ENCODE measurements at places on chromosomes 7 and 10. TPM values are rescaled to one million over a fixed set of nuclear protein-coding genes. Genes with fewer than 3 reads are reported as not detected.

The CYTH3 gene
- total RNA-seq, result 18.0 TPM

The C7orf57 gene
- total RNA-seq, result not detected

The PKD1L1 gene
- total RNA-seq, result 2.9 TPM

The CHAT gene
- total RNA-seq, result not detected

The CALD1 gene
- total RNA-seq, result 258 TPM

The ADARB2 gene
- not detected for total RNA-seq

The PTN gene
- total RNA-seq, result under 0.01 TPM

The HYAL4 gene
- not detected for total RNA-seq

The ASB15 gene
- total RNA-seq, result not detected

The ATG9B gene
- total RNA-seq, result 0.28 TPM

The HTRA1 gene
- 54.7 TPM for total RNA-seq

The STYXL1 gene
- total RNA-seq, result 38.3 TPM

The PDE1C gene
- 1.2 TPM for total RNA-seq

The DMBT1 gene
- total RNA-seq, result not detected
